Globus pallidus (tissue), 1 donor: ENCODE measurements at places on chromosomes 12 and 14.

DNA sequence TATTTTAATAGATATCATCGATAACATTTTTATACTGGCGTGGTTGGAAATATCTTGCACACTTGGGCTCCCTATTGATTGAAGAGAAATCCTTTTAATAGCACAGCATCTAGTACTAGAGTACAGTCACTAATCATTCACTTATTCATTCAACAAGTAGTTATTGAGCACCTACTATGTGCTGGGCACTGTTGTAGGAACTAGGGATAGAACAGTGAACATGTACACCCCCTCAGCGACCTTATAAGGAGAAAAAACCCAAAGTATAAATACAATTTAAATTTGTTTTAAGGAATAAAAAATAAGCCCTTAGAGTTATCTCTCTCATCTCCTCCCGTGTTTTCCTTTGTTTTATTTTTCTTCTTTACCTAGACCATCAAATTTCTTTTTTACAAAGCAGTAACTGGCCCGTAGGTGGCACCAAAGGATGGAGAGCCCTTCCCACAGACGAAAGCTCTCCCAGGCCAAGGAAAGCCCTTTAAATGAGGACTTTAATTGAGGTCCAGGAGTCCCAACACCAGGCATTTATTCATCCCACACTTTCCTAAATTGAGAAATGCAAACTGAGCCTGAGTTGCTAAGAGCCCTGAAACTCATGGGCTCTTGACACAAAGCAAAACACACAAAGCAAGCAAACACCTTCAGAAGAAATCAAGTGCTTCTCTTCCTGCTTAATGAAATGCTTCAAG lies 29.0 kb downstream of the PEBP1 start:
- no peak for DNase-seq

- no peak for DNase-seq
Measured at GRCh38 chr12:47999816-48000215, 4.5 kb downstream of the COL2A1 start.

GRCh38 chr12:53054112-53054878 lies 4.4 kb downstream of the TNS2 start:
- DNase-seq = peak; percentile 97

- DNase-seq = no peak
Measured at GRCh38 chr14:23578560-23579310, at the start of gene JPH4. Gene JPH4 (minus strand): TSS chr14:23578790. CDS start chr14:23577453, 1,337 bp downstream.

DNA sequence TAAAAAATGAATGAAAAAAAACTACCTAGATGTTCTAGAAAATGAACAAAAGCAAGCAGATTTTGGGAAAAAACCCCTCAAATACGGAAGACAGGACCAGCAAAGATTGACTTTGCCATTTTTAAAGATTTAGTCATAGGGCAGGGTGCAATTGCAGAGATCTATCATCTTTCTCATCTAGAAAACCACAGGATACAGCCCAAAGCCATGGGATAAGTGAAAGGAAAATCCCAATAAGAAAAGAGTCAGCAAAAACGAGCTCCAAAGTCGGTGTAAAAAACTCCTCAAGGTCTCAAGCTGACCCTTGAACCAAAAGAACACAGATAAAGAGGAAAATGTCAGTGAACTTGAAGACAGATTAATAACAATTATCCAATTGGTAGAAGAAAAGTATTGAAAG lies 28.0 kb downstream of the CEP290 start:
- DNase-seq = no peak

DNA sequence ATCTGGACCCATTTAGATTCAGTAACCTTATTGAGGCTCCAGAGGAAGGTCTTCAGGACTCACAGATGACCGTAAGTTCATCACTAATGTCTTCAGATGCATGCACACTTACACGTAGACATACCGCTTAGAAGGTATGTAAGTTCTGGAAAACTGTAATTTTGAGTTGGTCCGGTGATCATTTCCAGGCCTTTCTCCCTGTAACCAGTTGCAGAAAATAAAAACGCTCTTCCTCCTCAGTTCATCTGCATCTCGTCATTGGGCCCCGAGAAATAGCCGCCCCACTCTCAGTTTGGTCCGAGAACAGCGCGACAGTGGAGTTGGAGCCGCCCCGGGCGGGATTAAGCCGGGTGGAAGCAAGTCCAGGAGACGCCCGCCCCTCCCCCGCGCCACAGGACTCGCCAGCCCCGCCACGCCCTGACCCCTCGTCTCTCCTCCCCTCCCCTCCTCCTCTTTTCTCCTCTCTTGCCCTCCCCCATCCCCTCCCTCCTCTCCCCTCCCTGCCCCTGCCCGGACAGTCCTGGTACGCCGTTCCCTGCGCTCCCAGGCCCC lies 83.7 kb downstream of the TNFAIP2 start:
- no peak for DNase-seq

DNA sequence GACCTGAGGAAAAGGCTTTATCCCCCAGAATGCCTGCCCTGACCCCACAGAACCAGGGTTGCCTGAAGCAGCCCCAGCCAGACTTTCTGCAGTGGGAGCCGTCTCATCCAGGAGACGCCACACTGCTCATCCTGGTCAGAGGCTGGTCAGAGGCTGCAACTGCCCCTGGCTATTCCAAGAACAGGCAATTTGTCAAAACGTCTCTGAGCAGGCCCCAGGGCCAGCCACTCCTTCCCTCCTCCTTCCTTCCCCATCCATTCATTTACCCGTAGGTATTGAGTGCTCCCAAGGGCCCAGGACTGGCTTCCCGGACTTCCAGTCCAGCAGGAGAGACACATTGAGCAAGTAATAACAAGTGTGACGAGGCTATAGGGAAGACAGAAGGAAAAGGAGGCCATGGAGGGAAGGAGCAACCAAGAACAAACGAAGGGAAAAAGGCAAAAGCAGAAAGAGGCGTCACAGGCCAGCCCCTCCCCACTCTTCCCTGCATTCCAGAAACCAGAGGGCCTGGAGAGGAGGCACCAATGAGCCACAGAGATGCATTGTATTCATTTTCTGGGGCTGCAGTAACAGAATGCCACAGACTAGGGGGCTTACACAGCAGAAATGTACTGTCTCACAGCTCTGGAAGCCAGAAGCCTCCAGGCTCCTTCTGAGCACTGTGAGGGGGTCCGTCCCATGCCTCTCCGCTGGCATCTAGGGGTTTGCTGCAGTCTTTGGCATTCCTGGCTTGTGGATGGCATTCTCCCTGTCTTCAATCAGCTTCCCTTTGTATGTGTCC lies 21.0 kb upstream of the CD9 start:
- no peak for DNase-seq

DNA sequence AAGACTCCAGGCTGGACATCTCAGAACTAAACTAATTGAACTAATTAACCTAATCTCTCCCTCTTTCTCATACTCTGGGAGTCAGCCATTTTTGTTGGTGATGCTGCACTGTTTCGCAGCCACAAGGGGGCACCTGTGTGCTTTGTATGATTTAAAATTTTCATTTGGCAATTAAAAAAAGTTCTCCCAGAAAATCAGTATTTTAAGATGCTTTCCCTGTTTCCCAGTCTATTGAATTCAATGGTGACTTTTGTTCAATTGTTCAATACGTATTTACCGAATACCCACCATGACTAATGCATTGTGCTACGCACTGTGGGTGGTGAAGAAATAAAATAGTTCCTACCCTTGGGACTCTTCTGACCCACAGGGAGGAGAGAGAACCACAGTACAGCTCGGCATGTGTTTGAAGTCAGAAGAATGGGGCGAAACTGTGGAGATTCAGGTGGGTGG lies 63.7 kb downstream of the ZNF664 start:
- DNase-seq = peak; percentile 62

DNA sequence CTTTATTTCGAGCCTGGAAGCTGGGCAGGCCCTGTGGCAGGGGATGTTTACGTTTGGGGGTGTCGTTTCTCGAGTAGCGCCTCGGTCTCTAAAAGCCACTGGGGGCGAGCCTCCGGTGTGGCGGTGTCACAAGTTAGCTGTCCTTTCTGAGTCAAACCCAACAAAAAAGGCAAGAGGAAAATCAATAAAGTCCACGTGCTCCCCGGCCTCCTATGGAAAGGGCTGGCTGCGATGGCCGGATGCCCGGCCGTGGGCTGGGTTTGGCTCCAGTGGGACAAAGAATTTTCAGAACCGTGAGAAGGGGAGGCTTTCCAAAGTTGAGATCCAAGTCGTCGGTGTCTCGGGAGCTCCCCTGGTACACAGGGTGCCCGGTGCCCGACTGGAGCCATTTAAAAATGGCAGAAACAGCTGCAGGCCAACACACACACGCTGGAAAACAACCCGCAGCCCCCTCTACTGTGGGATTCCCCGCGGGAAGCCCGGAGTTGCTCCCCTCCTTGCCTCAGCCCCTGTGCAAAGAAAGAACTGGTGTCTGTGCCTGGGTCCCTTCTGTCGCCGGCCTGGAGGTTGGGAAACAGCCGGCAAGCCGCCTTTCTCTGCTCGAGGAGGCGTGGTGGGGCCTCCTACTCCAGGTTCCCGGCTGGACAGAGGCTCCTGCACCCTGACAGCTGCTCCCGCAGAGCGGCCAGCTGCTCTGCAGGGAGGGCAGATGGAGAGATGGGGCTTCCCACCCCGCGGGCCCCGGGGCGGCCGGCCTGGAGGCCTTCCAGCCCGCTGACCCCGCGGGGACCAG lies 1.9 kb downstream of the BCL7A start:
- DNase-seq = peak; percentile 77

GRCh38 chr12:6391013-6391412 lies 7.1 kb downstream of the LTBR start:
- no peak for DNase-seq

- no peak for DNase-seq
Measured at GRCh38 chr12:121568971-121569751, 11.7 kb downstream of the KDM2B start.

DNA sequence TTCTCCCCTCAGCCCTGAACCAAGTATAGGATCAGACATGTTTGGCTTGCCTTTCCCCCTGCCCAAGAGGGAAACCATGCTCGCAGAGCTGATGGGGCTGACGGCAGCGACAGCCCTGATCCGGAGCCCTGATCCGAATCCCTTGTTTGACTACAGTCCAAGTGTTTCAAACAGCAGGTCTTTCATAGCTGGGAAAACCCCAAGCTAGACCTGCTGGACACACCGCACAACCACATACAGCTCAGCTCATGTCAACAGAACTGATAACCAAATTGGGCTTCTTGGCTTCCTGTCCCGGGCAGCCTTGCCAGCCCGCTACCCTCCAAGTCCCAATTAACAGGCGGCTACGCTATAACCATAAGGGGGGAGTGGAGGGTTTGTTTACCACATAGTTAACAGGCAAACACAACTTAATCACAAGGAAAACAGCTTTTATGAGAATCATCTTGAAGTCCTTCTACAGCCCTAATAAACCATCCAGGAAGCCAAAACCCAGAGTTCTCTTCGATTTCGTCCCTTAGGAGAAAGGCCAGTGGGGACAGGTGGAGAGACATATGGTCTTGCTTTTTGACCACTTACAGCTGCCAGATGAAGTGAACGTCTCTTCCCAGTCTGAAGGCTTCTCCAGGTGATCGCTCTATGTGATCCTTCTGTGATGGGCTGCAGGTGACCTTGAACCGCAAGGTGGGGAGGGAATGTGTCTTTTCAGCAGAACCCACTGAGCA lies 64.5 kb upstream of the MANSC4 start:
- no peak for DNase-seq

DNA sequence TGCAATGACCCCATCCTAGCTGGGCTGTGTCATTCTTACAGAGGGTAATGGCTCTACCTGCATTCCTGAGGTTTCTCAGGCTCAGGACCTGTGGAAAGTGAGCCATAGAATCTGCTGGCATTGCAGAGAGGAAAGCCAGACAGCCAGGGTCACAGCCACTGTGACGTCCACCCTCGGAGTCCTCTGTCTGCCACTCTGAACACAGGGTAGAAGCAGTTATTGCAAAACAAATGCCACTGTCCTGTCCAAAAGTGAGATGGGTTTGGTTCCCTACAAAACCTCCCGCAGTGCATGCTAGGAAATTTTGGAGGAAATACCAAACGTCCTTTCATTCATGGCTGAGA lies 37.8 kb downstream of the TNFAIP2 start:
- no peak for DNase-seq
